ENCODE measurements at places on chromosomes 4 and X. TPM values are rescaled to one million over a fixed set of nuclear protein-coding genes. Genes with fewer than 3 reads are reported as not detected.

Gene BTK
- 0.20 TPM for total RNA-seq

Gene TMEM154
- total RNA-seq: 0.06 TPM

Gene STK26
- total RNA-seq: 15.1 TPM

Gene CDS1
- total RNA-seq: 0.75 TPM

Gene PCYT1B
- not detected for total RNA-seq

Gene CABS1
- total RNA-seq: not detected

Gene ZNF141
- total RNA-seq: 3.1 TPM

Gene XIAP
- 23.4 TPM for total RNA-seq

Gene MUC7
- not detected for total RNA-seq

Gene GLOD5
- not detected for total RNA-seq

Gene ANOS1
- total RNA-seq: 0.15 TPM

Gene AWAT2
- total RNA-seq: not detected
